ENCODE measurements at places on chromosomes 12 and 14. TPM values are rescaled to one million over a fixed set of nuclear protein-coding genes. Genes with fewer than 3 reads are reported as not detected.

DNA sequence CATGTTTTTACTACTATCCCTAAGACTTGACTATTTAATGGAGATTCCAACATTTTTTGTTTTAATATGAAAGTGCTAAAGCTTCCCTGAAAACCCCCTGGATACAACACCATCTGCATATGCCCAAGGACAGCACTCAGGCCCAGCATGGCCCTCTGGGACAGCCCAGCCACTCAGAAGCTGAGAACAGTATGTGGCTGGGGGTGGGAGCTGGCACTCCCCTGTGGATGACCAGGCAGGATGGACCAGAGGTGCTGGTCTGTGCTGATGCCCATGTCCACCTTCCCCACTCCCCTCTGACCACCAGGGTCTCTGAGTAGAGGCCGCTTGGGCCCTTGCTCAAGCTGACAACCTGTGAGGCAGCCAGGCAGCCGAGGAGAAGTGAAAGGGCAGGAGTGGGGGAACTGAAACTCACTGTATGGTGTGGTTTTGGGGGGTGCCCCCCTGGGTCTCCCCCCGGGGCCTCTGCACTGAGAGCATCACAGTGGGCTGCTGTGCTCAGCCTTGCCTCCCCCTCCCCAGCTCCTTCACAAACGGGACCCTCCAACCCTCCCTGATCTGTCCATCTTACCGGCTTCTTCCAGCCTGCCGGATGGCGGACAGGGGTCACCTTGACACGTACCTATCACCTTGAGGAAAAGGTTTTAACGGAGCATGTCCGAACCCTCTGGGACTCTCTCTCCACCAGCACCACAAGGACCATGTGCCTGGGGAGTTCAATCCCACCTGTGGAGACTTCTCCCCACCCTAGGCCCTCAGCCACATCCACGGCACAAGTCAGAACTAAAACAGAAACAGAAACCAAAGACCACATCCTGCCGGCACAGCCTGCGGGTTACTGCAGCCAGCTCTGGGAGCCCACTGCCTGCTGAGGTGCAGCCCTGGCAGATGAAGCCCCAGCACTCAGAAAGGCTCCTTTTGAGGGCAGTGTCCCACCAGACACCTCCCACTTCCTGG is at the start of gene TMEM229B:
Gene TMEM229B, minus strand, starts transcription at position 785 of the 957 bp plus-strand sequence. CDS start 14,798 bp downstream, outside the sequence.
- H3K27me3 ChIP-seq: no peaks in the 10 kb centered on the region
- no peak within 1 kb of the TSS for H3K4me3 ChIP-seq
- H3K36me3 ChIP-seq: no peaks in the 10 kb centered on the region
- H3K27ac ChIP-seq: no peak within 1 kb of the TSS
- DNase-seq: no peak
- H3K4me1 ChIP-seq: no peaks in the 10 kb centered on the region

DNA sequence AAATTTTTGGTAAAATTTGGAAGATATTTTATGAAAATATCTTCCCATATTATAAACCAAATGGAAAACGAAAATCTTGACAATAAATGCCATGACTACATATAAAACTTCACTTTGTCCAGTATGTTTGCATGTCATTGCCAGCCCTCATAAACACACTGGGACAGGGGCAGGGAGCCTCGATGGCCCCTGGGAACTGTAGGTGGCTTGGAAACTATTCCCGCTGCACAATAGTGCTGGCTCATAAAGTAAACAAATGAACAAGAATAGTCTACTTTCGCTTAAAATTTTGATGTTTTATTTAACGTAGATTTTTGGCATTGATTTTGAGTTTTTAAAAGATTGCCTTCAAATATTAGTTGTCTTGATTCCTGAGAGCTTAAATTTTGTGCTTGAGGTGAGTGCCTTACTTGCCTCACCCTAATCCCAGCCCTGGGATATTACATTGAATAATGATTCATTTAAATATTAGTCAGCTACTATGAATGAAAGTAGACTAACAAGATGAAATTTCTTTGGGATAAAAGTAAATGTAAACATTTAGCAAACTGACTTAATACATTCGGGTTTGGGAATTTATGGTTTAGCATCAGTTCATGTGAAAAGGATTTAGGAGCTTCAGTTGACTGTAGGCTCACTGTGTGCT is 74.0 kb upstream of the PKP2 start:
- no peak for DNase-seq
- no peaks in the 10 kb centered on the region for H3K36me3 ChIP-seq
- no peak overlapping the region for H3K4me3 ChIP-seq
- no peaks in the 10 kb centered on the region for H3K27me3 ChIP-seq
- H3K4me1 ChIP-seq: no peaks in the 10 kb centered on the region

DNA sequence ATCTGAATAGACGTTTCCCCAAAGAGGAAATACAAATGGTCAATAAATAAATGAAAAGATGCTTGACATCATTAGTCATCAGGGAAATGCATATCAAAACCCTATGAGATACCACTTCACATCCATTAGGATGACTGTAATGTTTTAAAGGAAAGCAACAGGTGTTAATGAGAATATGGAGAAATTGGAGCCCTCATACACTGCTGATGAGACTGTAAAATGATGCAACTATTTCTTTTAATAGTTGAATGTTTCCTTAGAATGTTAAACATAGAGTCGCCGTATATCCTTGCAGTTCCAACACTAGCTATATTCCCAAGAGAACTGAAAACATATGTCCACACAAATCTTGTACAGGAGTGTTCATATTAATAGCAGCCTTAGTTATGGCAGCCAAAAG is 133.2 kb downstream of the SLC38A4 start:
- H3K4me1 ChIP-seq: no peaks in the 10 kb centered on the region
- H3K27ac ChIP-seq: no peak overlapping the region
- H3K27me3 ChIP-seq: no peaks in the 10 kb centered on the region
- no peaks in the 10 kb centered on the region for H3K36me3 ChIP-seq
- no peak for DNase-seq
- H3K4me3 ChIP-seq: no peak overlapping the region

Gene LBHD2
- not detected for total RNA-seq

- H3K27ac ChIP-seq: no peak overlapping the region
- no peaks in the 10 kb centered on the region for H3K36me3 ChIP-seq
- no peak for DNase-seq
These were observed 23.0 kb upstream of the EIF2B2 start for GRCh38 chr14:74979442-74980397.

Gene AMDHD1
- 3.0 TPM for total RNA-seq

DNA sequence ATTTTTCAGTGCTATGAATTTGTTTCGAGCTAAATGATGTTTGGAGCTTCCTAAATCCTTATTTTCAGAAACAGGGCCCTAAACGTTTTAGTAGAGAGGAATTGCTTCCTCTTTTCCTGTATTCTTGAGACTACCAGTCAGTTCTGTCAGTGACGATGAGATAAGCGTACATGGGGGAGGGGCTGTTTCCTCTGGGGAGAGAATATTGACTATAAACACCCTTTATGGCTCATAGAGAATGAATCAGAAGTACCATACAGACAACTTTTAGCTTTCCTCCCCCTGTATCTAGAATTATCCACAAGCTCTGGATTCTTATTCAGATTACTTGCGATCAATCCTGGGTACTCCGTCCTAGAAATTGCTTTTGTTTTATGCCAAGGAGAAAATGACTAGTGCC is 5.1 kb downstream of the TBK1 start:
- no peaks in the 10 kb centered on the region for H3K27me3 ChIP-seq
- H3K36me3 ChIP-seq: peaks cover 6% of the 10 kb centered on the region
- H3K27ac ChIP-seq: no peak overlapping the region

DNA sequence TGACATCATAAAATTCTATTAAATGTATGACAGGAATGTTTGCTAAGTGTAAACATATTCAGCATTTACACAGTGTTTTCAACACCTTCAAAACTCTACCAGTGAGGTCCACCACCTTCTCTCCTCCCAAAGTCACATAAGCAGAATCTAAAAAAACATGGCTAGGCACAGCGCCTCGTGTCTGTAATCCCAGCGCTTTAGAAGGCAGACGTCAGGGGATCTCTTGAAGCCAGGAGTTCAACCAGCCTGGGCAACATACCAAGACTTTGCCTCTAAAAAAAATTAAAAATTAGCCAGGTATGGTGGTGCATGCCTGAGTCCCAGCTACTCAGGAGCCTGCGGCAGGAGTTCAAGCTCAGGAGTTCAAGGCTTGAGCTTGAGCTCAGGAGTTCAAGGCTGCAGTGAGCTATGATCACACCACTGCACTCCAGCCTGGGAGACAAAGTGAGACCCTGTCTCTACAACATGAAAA is 30.0 kb downstream of the NUMB start:
- no peak overlapping the region for H3K4me3 ChIP-seq
- no peak overlapping the region for H3K27ac ChIP-seq
- no peaks in the 10 kb centered on the region for H3K36me3 ChIP-seq
- DNase-seq: no peak
- H3K4me1 ChIP-seq: no peaks in the 10 kb centered on the region

- H3K4me3 ChIP-seq: no peak overlapping the region
- no peak overlapping the region for H3K27ac ChIP-seq
- no peak for DNase-seq
- H3K27me3 ChIP-seq: no peaks in the 10 kb centered on the region
These were observed 79.2 kb upstream of the NCOR2 start for GRCh38 chr12:124646385-124647230.

GRCh38 chr12:108691998-108692808 is 39.1 kb downstream of the CORO1C start:
- DNase-seq: no peak
- no peaks in the 10 kb centered on the region for H3K27me3 ChIP-seq
- H3K27ac ChIP-seq: no peak overlapping the region
- peaks cover 36% of the 10 kb centered on the region for H3K4me1 ChIP-seq

- DNase-seq: no peak
- H3K27ac ChIP-seq: no peak overlapping the region
- no peak overlapping the region for H3K4me3 ChIP-seq
- H3K4me1 ChIP-seq: peaks cover under 1% of the 10 kb centered on the region
- H3K36me3 ChIP-seq: no peaks in the 10 kb centered on the region
- H3K27me3 ChIP-seq: no peaks in the 10 kb centered on the region
These were observed 64.4 kb downstream of the PPP1R36 start for GRCh38 chr14:64614166-64614565.

DNA sequence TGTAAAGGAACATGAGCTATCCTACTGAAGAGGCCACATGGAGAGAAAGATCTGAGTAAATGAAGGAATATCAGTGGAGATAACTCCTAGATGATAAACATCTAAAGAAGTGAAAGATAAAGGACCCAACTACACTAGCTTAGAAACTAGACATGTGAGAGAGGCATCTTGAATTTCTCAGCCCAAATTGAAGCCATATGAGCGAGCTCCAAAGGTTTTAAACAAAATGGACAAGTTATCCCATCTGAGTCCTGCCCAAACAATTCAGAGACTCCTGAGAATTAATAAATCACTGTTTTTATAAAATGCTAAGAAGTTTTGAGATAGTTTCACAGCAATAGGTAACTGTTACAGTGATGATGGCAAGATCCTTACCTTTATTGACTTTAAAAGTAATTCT is 438.9 kb downstream of the NAV3 start:
- H3K36me3 ChIP-seq: no peaks in the 10 kb centered on the region
- no peaks in the 10 kb centered on the region for H3K4me1 ChIP-seq
- DNase-seq: no peak
- no peaks in the 10 kb centered on the region for H3K27me3 ChIP-seq
- H3K27ac ChIP-seq: no peak overlapping the region

Gene TMTC1
- 2.0 TPM for total RNA-seq

- H3K36me3 ChIP-seq: no peaks in the 10 kb centered on the region
- no peak for DNase-seq
- no peak overlapping the region for H3K27ac ChIP-seq
- H3K4me3 ChIP-seq: no peak overlapping the region
- no peaks in the 10 kb centered on the region for H3K4me1 ChIP-seq
- no peaks in the 10 kb centered on the region for H3K27me3 ChIP-seq
These were observed 61.1 kb downstream of the IGF1 start for GRCh38 chr12:102419094-102419764.

Gene ORAI1
- total RNA-seq: 20.2 TPM

- no peak overlapping the region for H3K4me3 ChIP-seq
- H3K27me3 ChIP-seq: no peaks in the 10 kb centered on the region
- peak overlapping the region; percentile 36 for H3K27ac ChIP-seq
- no peak for DNase-seq
These were observed 486.5 kb downstream of the ZFP36L1 start for GRCh38 chr14:68306265-68306933.

DNA sequence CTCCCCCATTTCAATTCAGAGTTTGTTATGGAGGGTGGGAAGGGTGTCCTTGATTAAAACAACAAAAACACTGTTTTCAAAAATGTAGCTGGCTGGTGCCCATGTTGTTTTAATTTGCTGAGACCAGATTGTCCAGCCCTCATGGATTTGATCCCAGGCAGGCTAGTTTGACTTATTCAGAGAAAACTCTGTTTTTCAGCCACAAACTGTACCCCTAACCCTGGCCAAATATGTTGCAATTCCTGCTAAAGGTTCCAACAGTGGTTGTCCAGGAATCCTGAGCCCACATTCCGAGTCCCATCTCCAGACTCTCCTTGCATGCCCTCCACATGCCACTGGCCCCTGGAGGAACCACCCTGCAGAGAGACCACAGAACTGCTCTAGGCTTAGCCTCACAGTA is 36.0 kb downstream of the MAP1LC3B2 start:
- DNase-seq: no peak
- no peak overlapping the region for H3K4me3 ChIP-seq
- H3K36me3 ChIP-seq: no peaks in the 10 kb centered on the region
- H3K27me3 ChIP-seq: no peaks in the 10 kb centered on the region
- H3K4me1 ChIP-seq: peaks cover 49% of the 10 kb centered on the region

Gene CHGA
- total RNA-seq: not detected

DNA sequence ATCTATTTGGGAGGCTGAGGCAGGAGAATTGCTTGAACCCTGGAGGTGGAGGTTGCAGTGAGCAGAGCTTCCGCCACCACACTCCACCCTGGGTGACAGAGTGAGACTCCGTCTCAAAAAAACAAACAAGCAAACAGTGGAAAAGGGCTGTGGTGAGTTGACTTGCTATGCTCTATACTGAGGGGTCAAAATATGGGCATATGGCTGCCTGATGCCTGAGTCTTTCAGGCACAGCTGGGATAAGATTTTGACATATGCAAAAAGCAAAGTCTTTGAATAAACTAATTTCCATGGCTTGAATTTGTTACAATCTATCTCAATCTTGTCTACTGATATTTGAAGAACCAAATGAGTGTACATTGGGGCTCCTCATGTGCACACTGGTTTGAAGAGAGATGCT is 40.4 kb upstream of the BICD1 start:
- DNase-seq: no peak
- H3K4me3 ChIP-seq: no peak overlapping the region
- H3K4me1 ChIP-seq: no peaks in the 10 kb centered on the region
- no peaks in the 10 kb centered on the region for H3K36me3 ChIP-seq

GRCh38 chr12:52216807-52217206 is 16.2 kb upstream of the KRT7 start:
- no peaks in the 10 kb centered on the region for H3K36me3 ChIP-seq
- H3K27ac ChIP-seq: peak overlapping the region; percentile 52

GRCh38 chr14:98293576-98293975 is 978.4 kb downstream of the BCL11B start:
- no peak for DNase-seq
- no peaks in the 10 kb centered on the region for H3K27me3 ChIP-seq
- no peaks in the 10 kb centered on the region for H3K36me3 ChIP-seq
- no peak overlapping the region for H3K27ac ChIP-seq
- no peak overlapping the region for H3K4me3 ChIP-seq

GRCh38 chr12:32548691-32549281 is 130.3 kb upstream of the DNM1L start:
- no peak for DNase-seq
- no peak overlapping the region for H3K4me3 ChIP-seq
- no peaks in the 10 kb centered on the region for H3K36me3 ChIP-seq

All from HCT116 (cell line).